ENCODE measurements at places on chromosomes 1 and 21.
A peak's percentile ranks its signal among the peaks of the same experiment; 100 is the strongest.

DNA sequence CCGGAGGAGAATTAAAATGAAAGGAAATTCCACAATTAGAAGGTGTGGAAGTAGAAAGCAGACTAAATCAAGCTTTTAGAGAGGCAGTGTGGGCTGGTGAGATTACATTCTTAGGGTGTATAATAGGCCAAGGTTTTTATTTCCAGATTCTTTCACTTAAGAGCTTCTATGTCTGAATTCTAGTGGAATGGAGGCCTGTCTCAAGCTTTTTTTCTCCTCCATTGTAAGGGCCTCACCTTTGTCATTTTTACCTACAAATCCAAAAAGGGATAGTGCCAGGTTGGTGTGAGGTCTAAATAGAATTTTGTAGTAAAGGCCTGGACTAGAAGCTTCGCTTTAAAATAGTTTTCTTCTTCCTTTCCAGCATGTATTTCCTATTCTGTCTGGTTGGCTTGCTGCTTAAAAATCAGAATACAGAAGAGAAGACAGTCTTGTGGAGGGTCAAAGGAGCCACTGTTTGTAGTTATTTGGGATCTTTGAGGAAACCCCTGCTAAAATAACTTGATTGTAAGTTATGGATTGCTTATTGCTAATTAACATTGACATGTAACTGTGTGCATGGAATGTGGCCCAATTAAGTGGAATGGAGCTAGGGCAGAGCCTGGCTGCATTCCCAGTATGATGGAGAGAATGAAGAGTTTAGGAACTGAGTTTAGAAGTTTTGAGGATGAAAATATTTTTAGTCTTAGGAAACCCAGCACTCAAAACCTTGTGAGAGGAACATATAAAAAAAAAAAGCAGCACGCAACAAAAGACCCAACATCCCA lies 162.5 kb upstream of the B3GALT2 start:
- no peak for DNase-seq

- DNase-seq = peak; percentile 17
These were observed 26.4 kb downstream of the AGO4 start for GRCh38 chr1:35834218-35834617.

- DNase-seq = no peak
These were observed 86.5 kb upstream of the TTC39A start for GRCh38 chr1:51416910-51417309.

DNA sequence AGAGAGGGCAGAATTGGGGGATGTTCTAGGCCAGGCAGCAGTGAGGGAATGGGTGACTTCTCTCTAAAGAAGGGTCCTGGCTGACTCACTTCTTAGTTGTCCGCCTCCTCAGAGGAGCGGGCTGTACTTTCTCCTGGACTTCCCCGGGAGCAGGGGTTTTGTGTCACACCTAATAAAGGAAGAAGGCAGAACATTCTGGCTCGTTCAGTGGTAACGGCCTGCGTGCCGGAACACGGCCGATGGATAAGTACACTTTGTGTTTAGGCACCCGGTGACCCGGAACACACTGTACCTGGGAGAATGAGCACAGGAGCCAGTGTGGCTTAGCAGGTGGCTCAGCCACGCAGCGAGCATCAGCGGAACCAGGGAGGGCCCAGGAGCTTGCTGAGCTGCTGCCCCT lies 84.7 kb downstream of the FBXO2 start:
- no peak for DNase-seq

DNA sequence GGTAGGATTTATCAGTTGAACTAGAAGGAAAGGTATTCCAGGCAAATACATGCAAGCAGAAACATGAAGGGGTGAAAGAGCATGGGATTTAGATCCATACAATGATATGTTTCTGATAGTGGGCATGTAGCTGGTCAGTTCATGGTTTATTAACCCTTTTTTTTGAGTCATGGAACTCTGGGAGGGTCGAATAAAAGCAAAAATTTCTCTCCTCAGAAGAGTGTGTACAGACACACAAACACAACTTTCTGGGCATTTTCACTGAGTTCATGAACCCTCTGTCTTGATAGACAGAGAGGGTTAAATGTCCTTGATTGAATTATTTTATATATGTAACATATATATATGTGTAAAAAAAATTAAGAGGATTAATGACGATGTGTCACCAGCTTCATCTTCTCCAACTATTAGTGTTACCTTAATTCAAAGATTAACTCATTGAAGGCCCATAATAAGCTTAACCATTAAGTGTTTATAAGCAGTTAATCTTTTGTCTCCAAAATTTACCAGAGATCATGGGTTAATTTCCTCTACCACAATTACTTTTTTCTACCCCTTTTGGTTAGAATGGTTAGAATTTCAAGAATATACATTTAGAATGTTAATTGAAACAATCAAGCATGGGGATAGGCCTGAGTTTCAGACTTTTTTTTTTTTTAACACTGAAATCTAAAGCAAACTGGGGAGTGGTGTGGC lies 4.6 kb downstream of the JUN start:
- DNase-seq = no peak

DNA sequence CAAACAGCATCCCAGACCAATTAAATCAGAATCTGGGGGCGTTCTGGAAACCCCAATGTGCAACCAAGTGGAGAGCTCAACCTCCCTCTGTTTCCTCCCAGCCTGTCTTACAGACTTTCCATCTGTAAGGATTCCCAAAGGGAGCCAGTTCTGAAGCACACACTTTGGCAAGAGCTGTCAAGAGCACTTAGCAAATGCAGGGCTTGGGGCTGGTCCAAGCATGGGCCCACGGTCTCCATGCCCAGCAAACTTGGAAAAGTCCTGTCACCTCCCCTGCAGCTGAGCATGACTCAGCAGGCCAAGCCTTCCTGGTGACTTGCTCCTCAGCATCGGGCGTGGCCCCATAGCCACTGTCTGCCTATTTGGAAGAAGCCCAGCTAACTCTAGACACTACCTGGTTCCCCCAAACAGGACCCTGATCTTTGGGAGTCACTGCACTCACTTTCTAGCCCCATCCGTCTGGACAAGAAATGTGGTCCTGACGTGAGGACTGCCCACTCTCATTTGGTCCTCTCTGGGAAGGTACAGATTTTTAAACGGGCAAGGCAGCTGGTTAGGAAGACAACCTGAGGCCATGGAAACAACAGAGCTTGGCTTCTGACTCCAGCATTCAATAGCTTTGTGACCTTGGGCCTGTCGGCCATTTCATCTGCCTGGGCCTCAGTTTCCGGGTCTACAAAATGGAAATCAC lies 16.9 kb downstream of the SLC2A1 start:
- DNase-seq = peak; percentile 70

GRCh38 chr21:33067043-33067442 lies 2.9 kb upstream of the OLIG1 start:
- peak; percentile 22 for DNase-seq

GRCh38 chr1:36143424-36143823 lies 5.9 kb downstream of the TRAPPC3 start:
- no peak for DNase-seq

GRCh38 chr21:30717105-30717504 lies 1.5 kb downstream of the KRTAP21-3 start:
- no peak for DNase-seq

DNA sequence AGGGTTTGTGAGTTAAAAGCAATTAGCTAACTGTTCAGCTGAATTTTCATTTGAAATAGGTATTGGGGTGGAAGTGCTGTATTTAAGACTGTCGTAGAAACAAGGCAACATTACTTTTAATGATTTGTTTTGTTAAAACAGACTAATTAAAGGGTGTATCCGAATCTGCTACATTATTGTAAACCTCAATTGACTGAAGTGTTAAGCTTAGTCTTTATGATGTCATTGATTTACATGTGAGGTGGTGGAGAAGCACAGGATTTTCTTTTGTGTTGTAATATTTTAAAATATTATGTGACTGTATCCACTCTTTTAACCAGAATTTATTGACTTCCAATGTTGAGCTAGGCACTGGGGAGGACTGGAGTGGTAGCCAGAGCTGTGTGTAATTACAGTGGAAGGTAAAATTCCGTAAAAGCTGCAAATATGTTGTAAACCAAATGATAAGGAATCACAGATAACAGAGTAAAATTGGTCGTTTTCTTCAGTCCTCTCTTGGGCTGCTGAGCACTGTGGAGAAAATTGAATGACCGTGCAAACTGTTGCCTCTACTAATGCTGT lies 1.6 kb downstream of the HOOK1 start:
- DNase-seq = no peak

- no peak for DNase-seq
These were observed 8.2 kb downstream of the DYNLT5 start for GRCh38 chr1:66760506-66760905.

DNA sequence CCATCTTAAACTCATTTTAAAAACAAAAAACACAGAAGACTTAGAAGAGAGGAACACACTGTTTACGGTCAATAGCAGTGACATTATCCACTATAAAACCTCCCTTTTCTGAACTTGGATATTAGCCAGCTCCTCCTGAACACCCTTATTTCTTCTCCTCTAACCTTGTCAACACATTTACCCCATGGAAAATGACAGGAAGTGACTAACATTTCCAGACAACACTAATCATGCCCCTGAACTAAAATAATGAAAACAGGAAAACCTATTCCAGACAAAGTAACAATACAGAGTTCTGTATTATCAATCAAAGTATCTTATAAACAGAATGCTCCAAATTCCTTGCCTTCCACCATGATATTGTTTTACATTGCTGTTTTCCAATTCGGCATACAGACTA lies 45.3 kb downstream of the PALMD start:
- DNase-seq = no peak

GRCh38 chr1:36709869-36710481 lies 227.3 kb upstream of the CSF3R start:
- no peak for DNase-seq

- DNase-seq = no peak
These were observed 63.0 kb downstream of the RAP1GAP start for GRCh38 chr1:21605964-21606705.

DNA sequence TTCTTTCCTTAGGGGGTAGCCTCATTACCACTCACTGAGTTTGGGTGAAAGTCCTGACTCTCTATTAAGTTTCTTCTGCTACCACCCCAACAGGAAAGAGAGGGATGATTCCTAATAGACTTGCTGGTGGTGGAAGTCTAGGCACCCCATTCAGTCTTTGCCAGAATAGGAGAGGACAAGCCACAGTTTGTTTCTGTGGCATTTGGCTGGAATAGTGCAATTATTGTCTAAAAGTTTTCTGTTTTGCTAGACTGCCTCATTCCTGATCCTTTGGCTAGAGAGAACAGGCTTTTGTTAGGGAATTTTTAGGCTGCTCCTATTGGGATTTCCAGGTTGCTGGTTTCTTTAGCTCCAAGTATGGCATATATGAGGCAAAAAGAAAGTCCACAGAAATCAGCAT lies 9.9 kb upstream of the HJV start:
- DNase-seq = peak; percentile 36

DNA sequence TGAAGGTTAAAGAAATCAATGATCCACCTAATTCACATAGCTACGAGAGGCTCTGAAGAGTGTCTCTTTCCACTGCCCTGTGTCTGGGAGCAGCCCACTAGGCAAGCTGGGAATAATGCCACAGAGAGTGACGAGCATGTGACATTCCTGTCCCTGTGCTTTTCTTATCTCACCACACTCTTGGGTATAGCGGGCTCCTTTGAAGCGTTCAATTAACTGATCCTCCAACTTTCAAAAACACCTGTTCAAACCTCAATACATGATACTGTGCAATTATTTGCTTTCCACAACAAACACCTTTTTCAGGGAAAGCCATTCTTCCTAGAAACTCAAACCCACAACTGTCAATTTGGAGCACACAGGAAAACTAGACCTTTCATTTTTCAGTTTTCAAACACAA lies 43.4 kb downstream of the PLPP3 start:
- peak; percentile 21 for DNase-seq

DNA sequence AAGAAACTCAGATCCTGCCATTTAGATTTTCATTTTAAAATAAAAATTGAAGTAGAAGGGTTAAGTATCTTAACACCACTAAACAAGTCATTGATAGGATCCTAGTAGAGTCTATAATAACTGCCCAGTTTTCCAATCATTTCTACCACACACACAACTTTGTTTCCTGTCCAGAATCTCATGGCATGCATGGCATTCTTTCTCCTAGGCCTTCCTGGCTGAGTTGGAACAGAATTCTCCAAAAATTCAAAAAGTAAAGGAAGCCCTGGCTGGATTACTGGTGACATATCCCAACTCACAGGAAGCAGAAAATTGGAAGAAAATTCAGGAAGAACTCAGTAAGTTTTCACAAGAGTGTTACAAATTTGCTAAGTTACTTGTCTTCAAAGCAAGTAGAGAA lies 111.4 kb upstream of the BMP8A start:
- DNase-seq = no peak

- DNase-seq = no peak
These were observed 5.8 kb downstream of the TCHH start for GRCh38 chr1:152109231-152109997.

DNA sequence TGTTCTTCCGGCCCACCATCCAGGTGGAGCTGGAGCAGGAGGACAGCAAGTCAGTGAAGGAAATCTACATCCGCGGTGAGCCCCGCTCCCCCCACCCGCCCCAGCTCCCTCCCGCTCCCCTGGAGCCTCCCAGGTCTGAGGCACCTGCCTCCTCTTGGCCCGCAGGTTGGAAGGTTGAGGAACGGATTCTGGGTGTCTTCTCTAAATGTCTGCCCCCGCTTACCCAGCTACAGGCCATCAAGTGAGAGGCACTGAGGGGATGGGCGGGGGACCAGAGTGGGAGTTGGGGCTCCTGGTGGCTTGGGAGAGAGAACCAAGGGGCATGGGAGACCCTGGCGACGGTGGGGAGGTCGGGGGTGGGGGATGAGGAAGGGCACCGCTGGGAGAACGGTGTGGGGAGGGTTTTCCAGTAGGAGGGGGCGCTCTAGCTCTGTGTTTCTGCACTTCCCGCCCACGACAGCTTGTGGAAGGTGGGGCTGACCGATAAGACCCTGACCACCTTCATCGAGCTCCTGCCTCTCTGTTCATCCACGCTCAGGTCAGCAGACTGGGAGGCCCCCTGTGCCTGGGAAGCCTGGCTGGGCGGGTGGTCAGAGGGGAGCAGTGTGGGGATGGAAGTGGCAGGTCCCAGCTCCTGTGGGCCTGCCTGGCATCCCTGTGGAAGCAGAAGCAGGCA lies 4.2 kb downstream of the LRRC71 start:
- no peak for DNase-seq

DNA sequence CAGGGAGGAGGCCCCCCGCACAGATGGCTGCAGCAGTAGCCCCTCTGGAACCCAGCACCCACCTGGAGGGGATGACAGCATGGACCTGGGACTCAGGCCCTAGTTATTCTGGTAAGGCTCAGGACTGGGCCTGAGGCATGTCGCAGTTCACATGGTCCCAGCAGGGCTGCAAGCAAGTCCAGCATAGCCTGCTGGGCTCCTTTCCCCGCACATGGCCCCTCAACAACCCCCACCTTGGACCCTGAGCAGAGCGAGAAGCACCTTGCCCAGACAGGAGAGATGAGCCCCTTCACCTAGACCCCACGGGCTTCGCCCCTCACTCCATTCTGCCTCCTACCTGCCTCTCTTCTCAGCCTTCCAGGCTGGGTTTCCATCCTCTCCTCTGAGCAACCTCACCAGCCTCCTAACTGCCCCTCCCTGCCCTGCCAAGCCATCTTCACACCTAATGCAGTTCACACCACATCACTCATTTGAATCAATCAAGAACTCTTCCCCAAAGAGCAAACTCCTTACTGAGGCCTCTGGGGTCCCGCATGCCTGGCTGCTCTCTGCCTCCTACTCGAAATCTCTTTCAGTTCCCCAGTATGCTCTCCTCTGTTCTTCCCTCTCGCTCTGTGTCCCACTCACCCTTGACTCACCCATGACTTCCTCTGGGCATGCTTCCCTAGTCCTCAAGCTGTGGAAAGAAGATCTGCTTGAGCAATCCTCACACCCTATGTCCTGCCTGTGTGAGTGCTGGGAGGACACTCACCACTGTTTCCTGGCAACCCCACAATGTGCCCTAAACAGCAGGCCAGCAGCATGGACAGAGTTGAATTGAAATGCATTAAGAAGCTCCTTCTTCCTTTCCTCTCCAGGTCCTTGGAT lies 9.4 kb upstream of the THEMIS2 start:
- DNase-seq = peak; percentile 85

- peak; percentile 77 for DNase-seq
These were observed 17.0 kb upstream of the CD2 start for GRCh38 chr1:116737020-116737854.

Data from Ammon's horn (tissue), 1 donor.